Stimulated activated CD4-positive, alpha-beta T cell treated with anti-CD3 and anti-CD28 coated beads, Interleukin-1b, Interleukin-23, amount 100 ng/mL, for 24 hours (primary cell): ENCODE measurements at places on chromosomes 1 and 21.

DNA sequence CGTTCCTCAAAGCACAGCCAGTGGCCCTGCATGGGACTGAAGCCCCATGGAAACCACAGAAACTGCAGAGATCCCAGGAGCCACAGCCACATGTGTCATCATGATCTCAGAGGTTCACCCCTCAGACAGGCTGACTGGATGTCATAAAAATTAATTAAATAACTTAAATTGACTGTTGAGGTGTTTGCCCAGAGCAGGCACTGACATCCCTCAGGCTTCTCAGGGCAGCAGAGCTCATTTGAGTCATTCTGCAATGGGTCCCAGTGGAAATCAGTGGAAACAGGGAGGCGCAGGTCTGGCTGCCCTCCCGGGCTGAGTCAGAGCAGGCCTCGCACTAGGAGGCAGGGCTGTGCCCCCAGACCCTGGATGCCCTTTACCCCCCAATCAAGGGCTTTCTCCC is 135.1 kb downstream of the CDC7 start:
- DNase-seq, result no peak

DNA sequence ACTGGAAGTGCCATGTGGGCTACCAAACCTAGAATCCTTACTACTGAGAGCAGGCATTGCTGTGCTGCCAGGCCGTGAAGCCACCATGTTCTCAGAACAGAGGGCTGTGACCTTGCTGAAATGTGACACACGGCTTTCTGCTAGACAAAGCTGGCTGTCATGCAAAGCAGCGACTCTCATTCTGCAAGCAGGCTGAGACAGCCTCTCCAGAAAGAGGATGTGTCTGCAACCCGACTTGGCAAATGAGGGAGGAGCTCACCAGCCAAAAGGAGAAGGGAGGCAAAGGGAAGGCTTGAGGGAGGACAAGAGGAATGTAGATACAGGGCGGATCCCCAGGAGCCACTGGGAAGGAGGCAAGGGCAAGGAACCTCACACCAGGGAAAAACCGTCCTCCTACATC is 85.7 kb upstream of the KRTAP19-8 start:
- no peak for DNase-seq

DNA sequence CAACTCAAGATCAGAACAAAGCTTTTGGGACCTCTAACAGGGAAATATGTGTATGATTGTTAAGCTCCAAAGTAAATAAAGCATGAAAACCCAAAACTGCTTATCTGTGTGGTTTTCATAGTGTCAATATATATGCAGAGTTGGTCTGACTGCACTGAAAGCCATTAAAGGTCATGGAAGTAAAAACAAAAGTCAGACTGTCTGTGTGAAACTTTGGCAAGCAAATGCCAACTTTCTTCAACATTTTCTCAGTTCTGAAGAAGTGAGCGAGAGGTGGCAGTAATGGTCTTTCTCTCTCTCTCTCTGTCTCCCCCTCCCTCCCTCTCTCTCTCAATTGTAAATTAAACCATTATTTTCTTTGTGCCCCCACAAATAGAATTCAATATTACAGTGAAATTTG is 100.1 kb upstream of the S1PR1 start:
- no peak for DNase-seq

GRCh38 chr1:67687198-67687545 is 2.2 kb downstream of the GADD45A start:
- no peak for DNase-seq

- no peak for DNase-seq
Measured at GRCh38 chr1:152328801-152329391, 3.9 kb upstream of the FLG start.

GRCh38 chr1:173864179-173864867 is 3.5 kb downstream of the GAS5 start:
- DNase-seq, result no peak

DNA sequence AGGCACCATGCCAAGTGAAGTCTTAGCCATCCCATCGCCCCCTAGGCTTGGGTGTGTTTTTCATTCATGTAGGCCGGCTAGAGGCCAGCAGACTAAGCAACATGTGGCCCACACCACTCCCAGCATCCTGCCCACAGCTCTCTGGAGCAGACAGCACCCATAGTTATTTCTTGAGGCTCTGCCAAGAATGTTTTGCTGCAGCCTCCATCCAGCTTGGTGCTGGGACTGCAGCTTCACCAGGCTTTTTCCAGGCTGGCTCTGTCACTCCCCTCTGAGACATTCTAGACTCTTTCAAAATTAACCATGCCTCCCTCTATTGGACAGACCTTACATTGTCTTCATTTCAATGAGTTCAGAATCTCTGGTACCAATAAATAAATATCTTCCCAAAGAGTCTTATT is 104.2 kb downstream of the DUSP10 start:
- DNase-seq, result no peak

DNA sequence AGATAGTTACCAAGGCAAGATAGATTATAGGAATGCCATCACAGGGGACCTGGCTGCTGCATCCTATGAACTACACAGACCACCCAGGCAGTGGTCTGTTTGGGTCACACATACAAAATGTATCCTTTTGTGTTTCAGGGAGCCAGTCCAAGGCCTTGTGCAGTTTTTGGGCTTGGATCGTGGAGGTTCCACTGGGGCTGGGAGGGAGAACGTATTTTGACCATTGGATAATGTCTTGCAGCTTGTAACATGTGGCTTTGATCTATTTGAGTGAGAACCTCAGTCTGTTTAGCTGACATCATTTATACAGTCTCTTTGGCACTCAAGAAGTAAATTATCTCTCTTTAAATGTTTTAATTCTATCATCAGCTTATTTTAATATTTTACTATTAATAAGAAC is 147.3 kb downstream of the DUSP10 start:
- no peak for DNase-seq

- no peak for DNase-seq
Measured at GRCh38 chr1:62336995-62337705, 17.9 kb upstream of the KANK4 start.

GRCh38 chr1:85502171-85502570 is 37.2 kb upstream of the DDAH1 start:
- DNase-seq, result no peak

GRCh38 chr1:220281159-220281574 is 8.9 kb upstream of the RAB3GAP2 start:
- no peak for DNase-seq
